ENCODE measurements at places on chromosomes 4 and X.

GRCh38 chr4:188275686-188276085 is 136.4 kb downstream of the TRIML1 start:
- no peak overlapping the region for H3K27ac ChIP-seq
- H3K27me3 ChIP-seq, result peaks cover 3% of the 10 kb centered on the region
- no peak overlapping the region for H3K4me3 ChIP-seq
- DNase-seq, result no peak

DNA sequence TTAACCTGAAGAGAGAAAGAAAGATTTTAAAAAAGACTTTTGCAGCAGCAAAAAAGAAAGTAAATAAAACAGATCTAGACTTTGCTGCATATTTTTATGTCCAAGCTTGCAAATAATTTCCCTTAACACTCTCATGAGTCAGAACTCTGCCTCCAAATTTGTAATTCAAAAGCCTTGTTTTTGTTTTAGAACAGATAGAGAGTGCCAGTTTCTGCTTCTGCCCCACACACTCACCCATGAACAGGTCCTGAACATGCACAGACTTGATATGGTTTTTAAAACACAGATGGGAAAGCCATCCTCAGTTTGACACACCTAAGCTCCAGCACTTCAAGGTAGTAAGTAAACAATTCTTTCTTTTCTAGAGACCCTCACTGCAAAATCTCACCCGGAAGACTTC is 39.7 kb upstream of the VCX3B start:
- no peaks in the 10 kb centered on the region for H3K4me1 ChIP-seq
- H3K4me3 ChIP-seq, result no peak overlapping the region
- H3K36me3 ChIP-seq, result no peaks in the 10 kb centered on the region
- H3K27me3 ChIP-seq, result no peaks in the 10 kb centered on the region

- no peak for DNase-seq
- no peaks in the 10 kb centered on the region for H3K36me3 ChIP-seq
- H3K4me3 ChIP-seq, result no peak overlapping the region
- H3K4me1 ChIP-seq, result no peaks in the 10 kb centered on the region
- H3K27me3 ChIP-seq, result no peaks in the 10 kb centered on the region
Measured at GRCh38 chrX:10395179-10395578, 225.2 kb downstream of the MID1 start.

GRCh38 chr4:163991298-163991865 is 496.9 kb downstream of the TMA16 start:
- H3K36me3 ChIP-seq, result no peaks in the 10 kb centered on the region
- no peaks in the 10 kb centered on the region for H3K4me1 ChIP-seq
- H3K27ac ChIP-seq, result no peak overlapping the region
- no peak for DNase-seq
- H3K27me3 ChIP-seq, result peaks cover 18% of the 10 kb centered on the region
- no peak overlapping the region for H3K4me3 ChIP-seq

- DNase-seq, result peak; percentile 44
- H3K4me1 ChIP-seq, result peaks cover 15% of the 10 kb centered on the region
- no peaks in the 10 kb centered on the region for H3K36me3 ChIP-seq
- H3K27ac ChIP-seq, result peak within 1 kb of the TSS; percentile 79
Measured at GRCh38 chr4:108168671-108169523, at the start of gene LEF1. TSS of gene LEF1 (minus strand) at chr4:108168932. CDS start at chr4:108167767, 1,165 bp downstream.

DNA sequence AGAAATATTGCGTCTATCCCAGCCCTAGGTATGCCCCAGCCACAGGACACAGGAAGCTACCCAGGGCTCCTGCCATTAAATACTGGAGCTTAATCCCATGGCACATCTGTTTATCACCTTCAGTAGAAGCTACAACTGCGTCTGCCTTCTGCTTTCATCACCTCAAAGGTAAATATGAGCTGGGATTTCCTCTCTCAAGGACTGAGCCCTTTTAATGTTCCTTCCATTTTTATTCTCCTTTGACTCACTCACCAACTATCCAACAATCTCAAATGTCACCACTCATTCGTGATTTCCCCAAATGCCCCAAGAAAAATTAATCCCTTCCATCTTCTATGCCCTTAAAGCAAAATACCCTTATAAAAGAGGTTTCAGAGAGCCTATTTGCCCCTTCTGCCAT is 1.8 kb upstream of the MID1 start:
- H3K36me3 ChIP-seq, result no peaks in the 10 kb centered on the region
- no peaks in the 10 kb centered on the region for H3K27me3 ChIP-seq
- H3K4me3 ChIP-seq, result no peak overlapping the region
- H3K4me1 ChIP-seq, result peaks cover 14% of the 10 kb centered on the region
- no peak for DNase-seq

DNA sequence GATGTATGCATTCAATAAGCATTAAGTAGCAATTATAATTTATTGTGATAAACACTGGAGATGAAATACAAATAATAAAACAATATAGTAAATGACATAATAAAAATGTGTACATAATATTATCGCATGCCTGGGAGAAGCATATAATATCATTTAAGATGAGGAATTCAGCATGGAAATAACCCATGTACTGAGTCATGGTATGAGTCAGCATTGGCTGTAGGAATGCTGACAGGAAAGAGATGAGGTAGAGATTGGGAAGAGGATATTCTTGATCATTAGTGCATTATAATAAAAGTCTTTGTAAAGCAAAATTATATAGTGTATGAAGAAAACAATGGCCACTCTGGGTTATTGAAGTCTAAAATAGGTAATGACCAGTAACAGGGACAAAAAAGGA is 82.8 kb downstream of the MAGEB10 start:
- no peak overlapping the region for H3K4me3 ChIP-seq
- H3K27me3 ChIP-seq, result no peaks in the 10 kb centered on the region
- no peak overlapping the region for H3K27ac ChIP-seq
- H3K4me1 ChIP-seq, result no peaks in the 10 kb centered on the region

DNA sequence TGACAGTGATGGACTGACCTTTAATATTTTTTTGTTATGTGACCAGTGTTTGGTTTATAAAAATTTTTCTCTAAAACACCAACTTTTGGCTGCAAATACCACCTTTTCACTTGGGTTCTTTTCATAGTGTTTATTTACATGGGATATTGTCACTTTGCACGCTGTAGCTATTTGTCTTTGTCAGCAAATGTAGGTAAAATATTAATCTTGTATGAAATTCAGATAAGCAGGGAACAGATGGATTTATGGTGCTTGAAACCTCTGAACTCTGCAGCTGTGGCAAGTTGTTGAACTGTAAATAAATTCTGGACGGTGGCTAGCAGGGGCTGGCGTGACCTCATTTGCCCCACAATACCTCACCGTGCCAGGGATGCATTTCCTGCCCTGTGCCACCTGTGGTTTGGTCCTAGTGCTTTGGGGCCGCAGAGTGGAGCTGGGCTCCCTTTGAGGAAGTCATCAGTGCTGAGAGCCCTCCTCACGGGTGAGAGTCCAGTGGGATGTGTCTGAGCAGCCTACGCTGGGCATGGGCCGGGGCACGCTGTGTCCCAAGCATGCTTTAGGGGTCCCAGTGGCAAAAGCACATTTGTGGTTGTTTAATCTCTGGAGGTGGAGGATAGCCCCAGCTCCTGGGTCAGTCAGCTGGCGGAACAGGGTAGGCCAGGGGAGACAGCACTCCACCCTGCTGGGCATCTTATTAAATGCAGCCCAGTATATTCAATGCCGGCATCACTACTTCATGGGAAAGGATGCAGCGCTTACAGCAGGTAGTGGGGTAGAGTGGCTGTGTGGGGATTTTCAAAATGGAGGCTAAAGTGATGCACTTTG is 108.6 kb downstream of the TBL1X start:
- H3K4me3 ChIP-seq, result no peak overlapping the region
- H3K36me3 ChIP-seq, result no peaks in the 10 kb centered on the region
- H3K27me3 ChIP-seq, result no peaks in the 10 kb centered on the region
- DNase-seq, result no peak

DNA sequence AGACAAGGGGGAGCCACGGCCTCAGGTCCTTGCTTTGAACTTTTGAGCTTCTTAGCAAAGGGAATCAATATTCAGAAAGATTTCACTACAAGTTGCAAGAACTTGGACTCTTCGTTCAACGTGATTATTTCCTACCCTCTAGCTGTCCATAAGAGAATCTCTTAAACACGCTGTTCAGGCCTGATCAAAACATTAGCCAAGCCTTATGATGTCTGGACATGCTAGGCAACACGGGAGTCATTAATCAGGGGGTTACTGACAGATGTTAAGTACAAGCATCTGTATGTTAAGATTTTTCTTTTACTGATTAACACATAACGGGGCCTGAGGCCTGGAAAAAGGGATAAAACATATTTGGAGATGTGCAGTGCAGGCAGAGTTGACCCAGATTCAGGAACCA is 138.9 kb upstream of the IL1RAPL2 start:
- no peak overlapping the region for H3K4me3 ChIP-seq
- no peak for DNase-seq
- no peaks in the 10 kb centered on the region for H3K36me3 ChIP-seq
- H3K27me3 ChIP-seq, result peaks cover 3% of the 10 kb centered on the region
- peak overlapping the region; percentile 94 for H3K27ac ChIP-seq
- peaks cover 26% of the 10 kb centered on the region for H3K4me1 ChIP-seq

DNA sequence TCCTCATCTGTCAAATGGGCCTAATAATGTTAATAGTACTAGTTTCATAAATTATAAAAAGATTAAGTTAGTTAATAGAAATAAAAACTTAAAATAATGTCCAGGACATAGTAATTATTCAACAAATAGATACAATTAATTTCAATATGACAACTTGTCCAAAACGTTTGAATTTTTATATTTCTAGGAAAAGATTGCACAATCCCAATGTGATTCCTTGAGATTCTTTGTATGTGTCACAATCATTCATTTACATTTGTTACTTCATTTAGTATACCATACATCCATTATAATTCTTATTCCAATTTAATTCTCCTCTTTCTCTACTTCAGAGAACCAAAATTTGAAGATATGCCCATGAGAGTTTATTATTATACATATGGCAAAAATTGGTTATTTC is 554.2 kb downstream of the GABRG1 start:
- H3K27ac ChIP-seq, result no peak overlapping the region
- no peak overlapping the region for H3K4me3 ChIP-seq
- H3K36me3 ChIP-seq, result no peaks in the 10 kb centered on the region

DNA sequence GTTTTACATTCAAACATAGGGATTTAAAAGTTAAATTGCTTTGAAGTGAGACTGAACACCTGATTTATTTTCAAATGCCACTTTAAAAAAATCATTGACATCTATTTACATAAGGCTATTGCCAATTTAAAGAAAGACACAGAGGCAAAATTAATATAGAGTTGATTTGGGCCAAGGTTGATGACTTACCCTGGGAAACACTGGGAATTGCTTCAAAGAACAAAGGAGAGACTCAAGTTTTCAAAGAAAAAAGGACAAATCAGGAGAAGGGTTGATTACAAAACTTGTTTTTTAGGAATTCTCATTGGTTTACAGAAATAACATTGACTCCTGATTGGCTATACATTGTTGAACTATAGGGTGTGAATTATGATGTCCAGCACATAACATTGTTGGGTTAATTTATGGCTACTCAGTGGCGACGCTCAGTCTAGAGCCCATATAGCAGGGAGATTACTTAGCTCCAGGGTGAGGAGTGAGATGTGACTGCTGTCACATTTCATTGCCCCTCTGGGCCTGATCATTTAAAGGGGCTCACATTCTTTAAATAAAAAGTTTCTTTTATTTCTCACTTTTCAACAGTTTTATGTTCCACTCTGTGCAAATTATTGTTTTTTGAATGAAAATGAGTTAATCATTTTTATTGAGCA is 184.6 kb downstream of the SPATA18 start:
- H3K4me1 ChIP-seq, result peaks cover 1% of the 10 kb centered on the region
- H3K27me3 ChIP-seq, result no peaks in the 10 kb centered on the region
- DNase-seq, result no peak
- no peak overlapping the region for H3K4me3 ChIP-seq
- no peak overlapping the region for H3K27ac ChIP-seq

GRCh38 chr4:17066972-17067371 is 168.5 kb upstream of the LDB2 start:
- H3K4me1 ChIP-seq, result no peaks in the 10 kb centered on the region
- no peaks in the 10 kb centered on the region for H3K36me3 ChIP-seq
- no peak overlapping the region for H3K4me3 ChIP-seq
- no peak for DNase-seq
- H3K27me3 ChIP-seq, result peaks cover 3% of the 10 kb centered on the region
- H3K27ac ChIP-seq, result no peak overlapping the region

DNA sequence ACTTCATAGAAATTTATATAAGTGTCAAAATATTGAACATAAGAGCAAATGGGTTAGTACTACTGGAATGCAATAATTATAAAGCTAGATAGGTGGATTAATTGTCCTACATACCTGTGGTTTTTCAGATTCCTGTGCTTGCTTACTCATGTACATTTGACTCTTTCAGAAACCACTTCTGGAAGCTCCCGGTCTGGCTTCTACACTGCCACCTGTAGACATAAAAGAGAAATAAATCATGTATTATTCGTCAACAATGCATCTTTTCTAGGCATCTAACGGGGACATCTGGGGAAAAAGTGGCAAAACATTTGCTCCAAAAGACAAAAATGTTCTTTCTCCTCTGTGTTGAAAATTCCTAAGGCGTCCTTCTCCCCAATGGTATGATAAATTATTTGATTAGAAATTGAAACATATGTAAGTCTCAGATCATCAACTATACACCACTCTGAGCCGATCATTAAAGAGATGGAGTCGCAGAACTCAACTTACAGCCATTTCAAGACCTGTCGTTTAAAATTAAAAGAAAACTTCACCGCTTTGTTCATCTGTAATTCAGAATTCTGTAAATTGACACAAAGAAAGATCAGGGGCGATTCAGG is 648.7 kb upstream of the DIPK2B start:
- H3K4me1 ChIP-seq, result peaks cover 6% of the 10 kb centered on the region
- H3K36me3 ChIP-seq, result peaks cover 7% of the 10 kb centered on the region
- peak overlapping the region; percentile 91 for H3K4me3 ChIP-seq

- H3K36me3 ChIP-seq, result no peaks in the 10 kb centered on the region
- no peak overlapping the region for H3K27ac ChIP-seq
Measured at GRCh38 chr4:111475001-111475400, 670.3 kb upstream of the FAM241A start.

DNA sequence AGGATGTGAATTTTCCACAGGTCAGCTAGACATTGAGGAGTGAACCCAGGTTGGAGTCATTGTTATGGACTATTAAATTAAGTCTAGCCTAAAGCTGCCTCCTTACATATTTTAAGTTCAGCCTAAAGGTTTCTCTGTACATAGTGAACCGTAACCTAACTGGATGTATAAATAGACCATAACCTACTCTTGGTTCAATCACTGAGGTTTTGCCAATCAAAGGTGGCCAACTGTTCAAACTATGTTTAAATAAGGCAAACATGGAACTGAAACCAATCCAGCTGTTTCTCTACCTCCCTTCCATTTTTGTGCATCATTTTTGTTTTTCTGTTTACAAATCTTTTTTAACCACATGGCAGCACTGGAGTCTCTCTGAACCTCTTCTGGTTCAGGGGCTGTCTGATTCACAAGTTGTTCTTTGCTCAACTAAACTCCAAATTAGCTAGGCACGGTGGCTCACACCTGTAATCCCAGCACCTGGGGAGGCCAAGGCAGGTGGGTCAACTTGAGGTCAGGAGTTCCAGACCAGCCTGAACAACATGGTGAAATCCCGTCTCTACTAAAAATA is 43.9 kb upstream of the SFRP2 start:
- H3K27ac ChIP-seq, result no peak overlapping the region
- no peaks in the 10 kb centered on the region for H3K36me3 ChIP-seq
- H3K4me1 ChIP-seq, result no peaks in the 10 kb centered on the region
- DNase-seq, result no peak
- H3K27me3 ChIP-seq, result peaks cover 7% of the 10 kb centered on the region

Data from progenitor cell of endocrine pancreas (in vitro differentiated cells).